Cardiac muscle cell (in vitro differentiated cells and primary cell): ENCODE measurements at places on chromosomes 1 and 21. TPM values are rescaled to one million over a fixed set of nuclear protein-coding genes. Genes with fewer than 3 reads are reported as not detected.
A peak's percentile ranks its signal among the peaks of the same experiment; 100 is the strongest.

- no peak for DNase-seq
Measured at GRCh38 chr1:41098730-41099460, 77.4 kb upstream of the SLFNL1 start.

DNA sequence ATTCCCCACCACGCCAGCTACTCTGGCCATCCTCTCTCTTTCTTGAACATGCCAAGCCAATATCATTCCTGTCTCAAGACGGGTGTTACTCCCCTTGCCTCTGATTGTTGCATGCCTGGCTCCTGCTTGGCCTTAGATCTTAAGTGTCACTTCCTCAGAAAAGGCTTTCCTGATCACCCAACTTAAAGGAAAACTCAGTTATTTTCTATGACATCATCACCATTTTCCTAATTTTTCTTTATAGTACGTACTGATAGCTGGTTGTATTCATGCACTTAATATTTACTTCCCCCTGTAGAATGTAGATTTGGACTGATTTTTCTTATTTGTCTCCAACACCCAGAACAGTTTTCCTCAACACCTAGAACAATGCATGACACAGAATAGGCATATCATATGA, 123.8 kb upstream of the TSPAN2 start:
- no peak for DNase-seq

The HTR6 gene
- total RNA-seq: not detected in 2 replicates

DNA sequence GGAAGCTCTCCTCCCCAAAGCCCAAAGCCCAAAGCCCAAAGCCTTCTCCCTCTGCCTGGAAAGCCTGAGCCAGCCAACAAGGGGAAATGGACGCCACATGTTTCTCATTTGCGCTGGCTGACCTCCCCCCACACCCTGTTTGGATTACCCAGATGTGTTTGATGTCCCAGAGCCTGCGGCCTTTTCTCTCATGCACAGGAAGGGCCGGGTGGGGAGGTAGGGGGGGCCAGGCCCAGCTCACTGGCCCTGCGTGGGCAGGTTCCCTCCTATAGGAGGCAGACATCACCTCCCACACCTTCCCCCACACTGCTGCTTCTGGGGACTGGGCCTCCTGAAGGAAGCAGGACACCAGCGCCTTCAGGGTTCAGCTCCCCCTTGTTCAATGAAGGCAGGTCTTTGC, 116.3 kb downstream of the NAV1 start:
- DNase-seq: peak; percentile 73

DNA sequence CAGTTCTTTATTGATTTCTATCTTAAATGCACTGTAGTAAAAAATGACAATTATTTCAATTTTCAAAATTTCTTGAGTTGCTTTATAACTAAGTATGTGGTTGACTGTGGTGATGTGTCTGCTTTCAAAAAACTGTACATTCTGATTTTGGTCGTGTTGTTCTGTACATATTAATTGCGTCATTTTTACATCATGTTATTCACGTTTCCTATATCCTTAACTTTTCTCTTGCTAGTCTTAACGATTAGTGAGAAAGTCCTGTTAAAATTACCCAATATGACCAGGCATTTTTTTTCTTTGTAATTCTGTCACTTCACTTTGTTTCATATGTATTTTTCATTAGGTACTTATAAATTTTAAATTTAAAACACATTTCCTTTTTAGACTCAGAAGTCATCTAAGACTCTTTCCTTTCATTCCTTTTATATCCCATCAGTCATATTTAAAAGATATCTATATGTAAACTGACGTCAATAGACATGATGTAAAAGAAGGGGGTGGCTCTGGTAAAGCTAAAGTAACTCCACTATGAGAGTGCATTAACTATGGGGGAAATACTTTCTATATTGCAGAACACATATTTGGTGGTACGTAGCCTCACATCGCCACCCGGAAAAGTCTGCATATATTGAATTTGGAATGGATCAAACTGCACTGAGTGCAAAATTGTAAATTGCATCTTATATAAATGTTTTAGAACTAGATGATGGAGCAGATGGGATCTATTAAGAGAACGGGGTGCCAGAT, 1.1 kb upstream of the COA6 start:
- DNase-seq: peak; percentile 3

DNA sequence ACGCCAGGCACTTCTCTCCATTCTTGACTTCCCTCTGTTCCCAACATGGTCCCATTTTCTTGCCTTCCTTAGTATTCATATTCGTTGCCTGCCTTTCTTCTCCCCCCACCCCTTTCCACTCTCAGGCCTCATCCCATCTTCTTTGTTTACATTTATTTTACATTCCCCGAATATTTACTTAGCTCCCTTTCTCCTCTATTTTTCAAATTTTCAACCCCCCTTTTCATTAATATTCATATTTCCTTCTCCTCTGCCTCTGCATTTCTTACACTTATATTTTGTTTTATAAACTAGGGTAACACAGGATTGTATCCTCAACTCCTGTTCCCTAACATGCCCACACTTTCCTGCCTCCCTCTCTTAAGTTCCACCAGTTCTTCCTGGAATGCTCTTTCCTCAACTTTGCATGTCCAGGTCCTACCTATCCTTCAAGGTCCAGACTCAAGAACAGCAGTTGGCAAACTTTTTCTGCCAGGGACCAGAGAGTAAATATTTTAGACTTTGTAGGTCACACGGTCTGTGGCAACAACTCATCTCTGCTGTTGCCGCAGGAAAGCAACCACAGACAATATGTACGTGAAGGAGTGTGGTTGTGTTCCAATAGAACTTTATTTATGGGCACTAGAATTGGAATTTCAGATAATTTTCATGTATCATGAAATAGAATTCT, 29.8 kb upstream of the A3GALT2 start:
- no peak for DNase-seq

The FAM177B gene
- total RNA-seq: not detected in 2 replicates

The WDR47 gene
- total RNA-seq: 6.7 and 6.9 TPM in 2 replicates

The HSD3B2 gene
- 0.07 and 0.42 TPM in 2 replicates for total RNA-seq

DNA sequence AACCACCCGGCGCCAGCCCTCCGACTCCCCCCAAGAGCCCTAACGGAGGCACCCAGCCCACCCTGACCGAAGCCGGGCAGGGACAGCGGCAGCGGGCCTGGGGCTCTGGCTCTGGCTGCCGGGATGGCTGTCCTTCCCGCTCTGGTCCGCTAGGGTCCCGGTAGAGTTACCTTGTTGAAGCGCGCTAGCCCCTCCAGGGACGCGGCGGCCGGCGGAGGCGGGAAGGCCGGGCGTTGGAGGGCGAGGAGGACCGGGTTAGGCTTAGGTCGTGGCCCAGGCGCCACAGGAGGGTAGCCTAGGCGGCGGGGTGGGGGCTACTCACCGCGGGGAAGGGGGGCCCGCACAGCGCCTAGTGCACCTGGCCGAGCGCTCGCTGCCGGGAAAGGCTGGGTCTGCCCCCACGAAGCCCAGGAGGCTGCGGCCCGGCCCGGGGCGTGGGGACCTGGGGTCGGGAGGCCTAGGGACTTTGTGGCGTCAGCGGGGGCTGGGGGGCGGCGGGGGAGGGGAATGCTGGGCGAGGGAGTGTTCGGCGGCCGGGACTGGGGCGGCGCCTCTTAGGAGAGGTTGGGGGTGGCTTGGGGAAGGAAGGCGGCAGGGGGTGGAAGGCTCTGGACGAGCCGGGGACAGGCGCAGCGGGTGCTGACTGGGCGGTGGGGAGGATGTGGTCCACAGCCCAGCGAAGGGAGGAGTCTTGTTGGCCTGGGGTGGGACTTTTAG, at the start of gene TRIM17:
Gene TRIM17, minus strand, starts transcription at position 645 of the 717 bp plus-strand sequence. CDS start 1,789 bp downstream, outside the sequence.
- DNase-seq: peak; percentile 44

DNA sequence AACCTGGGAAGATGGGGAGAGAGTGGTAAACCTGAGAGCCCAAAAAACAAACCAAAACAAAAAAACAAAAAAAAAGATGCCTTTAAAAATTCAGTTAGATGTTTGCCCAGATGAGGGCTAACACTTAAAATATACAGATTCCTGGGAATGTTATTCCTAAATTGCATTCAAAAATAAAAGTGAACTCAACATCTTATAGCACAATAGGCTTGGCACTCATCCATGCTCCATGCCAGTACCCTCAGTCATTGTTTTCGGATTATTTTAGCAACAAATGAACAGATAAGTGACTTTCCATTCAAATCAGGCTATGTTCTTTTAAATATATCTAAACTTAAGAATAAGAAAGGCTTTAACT, 3.7 kb downstream of the ATP1A1 start:
- DNase-seq: no peak

- no peak for DNase-seq
Measured at GRCh38 chr1:88141499-88142074, 542.5 kb upstream of the PKN2 start.

The ALX3 gene
- total RNA-seq: 0.11 and 1.1 TPM in 2 replicates
